ENCODE measurements at places on chromosomes 4 and X.

DNA sequence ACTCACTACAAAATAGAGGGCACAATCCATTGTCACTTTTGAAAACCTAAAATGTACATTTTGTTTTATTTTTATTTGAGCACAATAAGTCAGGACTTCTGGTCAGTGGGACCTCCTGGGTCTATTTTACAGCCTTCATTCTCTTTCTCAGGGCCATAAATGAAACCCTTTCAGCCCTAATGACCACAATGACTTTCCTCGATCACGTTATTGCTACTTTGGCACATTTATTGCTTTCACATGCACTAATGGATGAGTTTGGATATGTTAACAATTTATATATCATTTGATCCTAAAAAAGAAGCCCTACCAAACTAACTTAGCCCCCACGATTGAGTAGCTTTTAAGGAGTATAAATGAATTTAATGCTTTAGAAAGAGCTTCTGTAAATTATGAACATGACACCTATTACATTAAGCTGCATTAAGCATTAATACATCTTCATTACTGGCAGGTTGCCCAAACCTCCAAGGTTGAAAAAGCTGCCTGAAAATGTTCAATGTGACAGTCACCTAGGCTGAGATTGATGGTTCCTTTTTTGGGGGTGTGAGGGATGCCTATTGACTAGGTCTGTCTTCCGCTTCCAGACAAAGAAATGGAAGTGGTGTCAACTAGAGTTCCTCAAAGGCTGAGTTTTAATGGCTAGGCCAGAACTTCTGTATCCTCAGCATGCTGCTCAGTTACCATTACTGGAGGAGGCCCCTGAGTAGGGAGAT, 296.4 kb downstream of the GPAT3 start:
- no peak for DNase-seq

GRCh38 chr4:80077639-80078038, 4.6 kb upstream of the ANTXR2 start:
- DNase-seq = no peak

GRCh38 chr4:169215656-169216055, 55.1 kb downstream of the SH3RF1 start:
- no peak for DNase-seq

- no peak for DNase-seq
Measured at GRCh38 chr4:41022116-41022515, 192.2 kb downstream of the APBB2 start.

DNA sequence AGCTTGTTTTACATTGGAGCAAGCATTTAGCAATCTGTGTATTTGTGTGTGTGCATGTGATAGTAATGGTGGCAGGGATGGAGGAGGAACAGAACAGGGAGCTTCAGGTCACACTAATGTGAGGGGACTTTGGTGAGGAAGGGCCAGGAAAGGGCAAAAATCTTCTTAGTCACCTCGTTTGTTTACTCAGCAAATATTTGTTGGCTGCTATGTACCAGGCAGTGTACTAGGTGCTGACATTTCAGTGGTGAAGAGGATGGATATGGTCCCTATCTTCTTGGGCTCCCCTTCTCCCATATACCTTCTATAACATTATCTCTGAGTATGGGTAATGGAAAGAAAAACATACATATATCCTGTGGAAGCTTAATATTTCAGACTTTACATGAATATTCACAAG, 48.5 kb upstream of the HDAC8 start:
- DNase-seq = no peak

DNA sequence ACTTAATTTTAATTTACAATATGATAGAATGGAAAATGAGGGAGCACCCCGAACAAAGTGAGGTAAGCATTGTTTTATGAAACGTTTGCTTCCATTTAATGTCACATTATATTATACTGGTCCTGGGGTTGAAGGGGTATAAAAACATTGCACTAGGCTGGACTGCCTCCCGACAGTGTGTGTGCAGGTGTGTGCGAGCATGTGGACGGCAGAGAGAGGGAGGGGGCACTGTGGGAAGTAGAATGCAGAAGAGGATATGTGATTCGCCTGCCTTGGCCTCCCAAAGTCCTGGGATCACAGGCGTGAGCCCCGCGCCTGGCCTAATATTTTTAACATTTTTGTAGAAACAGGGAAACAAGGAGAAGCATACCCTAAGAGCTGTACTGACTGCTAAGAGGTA, 36.0 kb downstream of the IRF2 start:
- no peak for DNase-seq

- DNase-seq = no peak
Measured at GRCh38 chrX:73366696-73367095, 80.2 kb upstream of the CDX4 start.

DNA sequence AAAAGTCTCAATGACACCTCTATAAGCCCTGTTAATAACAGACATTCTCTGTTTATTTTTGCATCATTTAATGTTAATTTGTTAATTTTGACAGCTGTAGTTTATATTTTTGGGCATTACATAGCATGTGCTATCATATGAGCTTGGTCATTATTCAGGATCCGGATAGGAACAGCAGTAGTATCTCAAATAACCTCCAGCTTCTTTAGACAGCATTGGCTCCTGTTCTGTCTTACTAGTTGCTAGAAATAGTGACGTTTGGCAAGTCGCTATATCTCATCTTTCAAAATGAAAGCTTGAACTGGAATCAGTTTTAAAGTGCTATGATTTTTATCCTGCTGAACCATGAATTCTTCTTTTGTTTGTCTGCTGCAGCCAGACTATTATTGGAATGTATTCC, 9.0 kb upstream of the ADGRA3 start:
- no peak for DNase-seq

- no peak for DNase-seq
Measured at GRCh38 chrX:44227991-44228390, 115.5 kb downstream of the EFHC2 start.

DNA sequence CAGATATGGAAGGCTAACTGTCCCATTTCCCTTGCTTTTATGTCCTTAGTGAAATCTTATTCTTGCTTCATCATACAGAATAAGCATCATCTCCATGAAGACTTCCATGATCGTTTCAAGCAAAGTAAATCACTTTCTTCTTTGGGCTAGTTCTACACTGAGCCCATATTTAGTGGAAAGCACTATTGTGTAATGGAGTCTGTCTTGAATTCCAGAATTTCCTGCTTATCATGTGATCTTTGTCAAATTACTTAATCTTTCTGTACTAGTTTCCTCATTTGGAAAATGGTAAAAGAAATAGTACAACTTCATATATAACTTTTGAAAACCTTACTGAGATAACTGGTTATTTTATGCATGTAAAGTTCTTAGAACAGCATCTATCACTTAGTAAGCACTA, 7.6 kb downstream of the ANAPC10 start:
- DNase-seq = no peak

DNA sequence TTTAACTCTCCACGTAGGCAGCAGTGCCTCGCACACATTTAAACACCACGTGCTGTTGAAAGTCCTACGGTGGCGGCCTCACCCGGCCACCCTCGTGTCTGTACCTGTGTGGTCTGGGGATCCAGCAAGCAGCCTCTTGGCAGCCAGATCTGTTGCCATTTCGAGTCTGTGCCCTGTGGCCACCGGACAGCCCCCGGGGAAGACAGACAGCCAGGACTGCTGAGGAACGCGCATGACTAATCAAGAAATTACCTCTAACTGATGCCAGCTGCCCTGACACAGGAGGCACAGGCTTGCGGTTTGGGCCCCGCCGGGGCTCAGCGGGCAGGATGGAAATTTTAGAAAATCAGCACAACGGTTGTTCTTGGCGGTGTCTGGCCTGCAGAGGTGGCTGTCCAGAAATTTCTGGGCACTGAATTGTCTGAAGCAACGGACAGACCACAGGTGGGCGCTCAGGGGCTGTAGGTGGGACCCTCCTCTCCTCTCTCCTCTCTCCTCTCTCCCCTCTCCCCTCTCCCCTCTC, 15.6 kb upstream of the ASMTL start:
- peak; percentile 82 for DNase-seq
